GM18507 (cell line): ENCODE measurements at places on chromosomes 3 and 15.

- no peak for DNase-seq
Measured at GRCh38 chr15:65731926-65732325, 60.2 kb downstream of the DENND4A start.

DNA sequence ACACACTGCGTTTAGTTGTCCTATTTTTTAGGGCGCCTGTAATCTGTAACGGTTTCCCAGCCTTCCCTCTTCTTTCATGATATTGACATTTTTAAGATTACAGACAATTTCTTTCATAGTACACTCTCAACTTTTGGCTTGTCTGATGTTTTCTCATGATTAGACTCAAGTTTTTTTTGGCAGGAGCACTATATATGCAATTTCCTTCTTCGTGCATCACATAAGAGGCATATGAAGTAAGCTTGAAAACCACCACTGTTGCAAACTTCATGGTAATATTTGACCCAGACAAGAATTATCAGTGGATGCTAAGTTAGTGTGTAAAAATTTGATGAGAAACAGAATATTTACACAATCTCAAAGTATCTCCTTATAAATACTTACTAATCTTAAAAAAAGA, 119.2 kb upstream of the CMC1 start:
- no peak for DNase-seq

DNA sequence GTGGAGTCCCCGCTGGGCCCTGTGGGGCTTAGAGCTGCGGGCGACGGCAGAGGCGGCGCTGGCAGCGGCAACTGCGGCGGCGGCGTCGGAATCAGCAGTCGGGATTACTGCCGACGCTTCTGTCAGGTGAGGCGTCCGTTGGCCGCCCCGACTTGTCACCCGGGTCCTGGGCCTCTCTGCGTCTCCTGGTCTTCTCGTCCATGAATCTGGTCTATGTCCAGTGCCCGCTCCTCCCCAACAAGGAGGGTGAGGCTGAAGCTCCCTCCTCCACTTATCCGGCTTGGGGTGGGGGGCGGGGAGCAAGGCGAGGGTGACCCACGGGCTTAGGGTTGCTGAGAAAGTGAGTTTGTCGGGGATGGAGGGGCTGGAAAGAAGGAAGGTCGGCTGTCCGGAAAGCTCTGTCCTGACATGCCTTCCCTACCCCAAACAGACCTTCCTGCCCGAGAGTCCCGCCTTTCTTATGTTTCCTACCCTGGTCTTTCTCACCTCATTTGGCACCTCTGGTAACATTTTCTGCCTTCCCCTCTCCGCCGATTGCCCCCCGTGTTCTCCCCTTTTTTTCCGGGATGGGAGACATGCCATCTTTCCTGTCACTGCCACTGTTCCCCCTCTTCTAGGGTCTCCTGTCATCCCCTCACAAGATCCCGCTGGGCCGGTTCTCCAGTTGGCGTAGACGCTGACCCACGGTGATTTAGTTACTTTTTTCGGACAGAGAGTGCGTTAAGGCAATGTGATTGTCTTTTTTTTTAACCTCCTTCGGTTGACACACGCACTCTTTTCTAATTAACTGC, 520 bp downstream of the ZNF654 start:
- no peak for DNase-seq

GRCh38 chr15:60389261-60390077, 8.3 kb downstream of the ANXA2 start:
- DNase-seq = no peak

DNA sequence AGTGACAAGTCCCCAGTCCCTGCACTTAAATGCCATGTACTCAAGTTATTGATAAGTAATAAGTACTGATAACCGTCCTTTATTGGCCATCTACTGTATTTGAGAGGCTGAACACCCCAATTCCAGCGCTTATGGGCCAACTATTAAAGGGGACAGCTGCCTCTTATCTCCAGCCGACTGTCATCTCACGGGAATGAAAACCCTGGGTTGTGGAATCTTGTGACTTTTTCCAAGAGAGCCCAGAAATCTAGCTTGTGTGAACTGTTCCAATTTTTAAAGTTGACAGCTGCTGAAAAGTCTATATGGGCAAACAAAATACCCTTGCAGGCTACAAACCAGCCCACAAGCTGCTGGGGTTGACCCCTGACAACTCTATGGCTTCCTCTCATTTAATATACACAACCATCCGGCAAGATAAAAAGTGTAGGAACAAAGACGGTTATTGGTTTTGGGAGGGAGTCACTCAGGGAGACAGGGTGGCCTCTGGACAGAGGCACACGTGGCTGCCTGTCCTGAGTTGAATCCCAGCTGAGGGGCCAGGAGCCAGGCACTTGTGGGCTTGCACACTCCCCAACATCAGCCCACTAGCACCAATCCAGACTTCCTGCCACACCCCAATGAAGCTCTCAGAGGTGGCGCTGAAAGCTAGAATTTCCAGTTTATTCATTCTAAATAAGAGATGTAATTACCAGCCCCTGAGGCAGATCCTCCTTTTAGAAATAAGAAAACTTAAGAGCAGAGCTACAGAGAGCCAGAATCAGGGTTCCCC, 16.2 kb downstream of the SPSB4 start:
- no peak for DNase-seq

GRCh38 chr3:117011687-117012250, 302.2 kb downstream of the TUSC7 start:
- no peak for DNase-seq

GRCh38 chr3:76083992-76084391, 298.6 kb upstream of the ZNF717 start:
- no peak for DNase-seq

- no peak for DNase-seq
Measured at GRCh38 chr3:5531039-5531438, 343.5 kb downstream of the EDEM1 start.

- DNase-seq = no peak
Measured at GRCh38 chr15:88912500-88912921, 668 bp downstream of the MFGE8 start.

DNA sequence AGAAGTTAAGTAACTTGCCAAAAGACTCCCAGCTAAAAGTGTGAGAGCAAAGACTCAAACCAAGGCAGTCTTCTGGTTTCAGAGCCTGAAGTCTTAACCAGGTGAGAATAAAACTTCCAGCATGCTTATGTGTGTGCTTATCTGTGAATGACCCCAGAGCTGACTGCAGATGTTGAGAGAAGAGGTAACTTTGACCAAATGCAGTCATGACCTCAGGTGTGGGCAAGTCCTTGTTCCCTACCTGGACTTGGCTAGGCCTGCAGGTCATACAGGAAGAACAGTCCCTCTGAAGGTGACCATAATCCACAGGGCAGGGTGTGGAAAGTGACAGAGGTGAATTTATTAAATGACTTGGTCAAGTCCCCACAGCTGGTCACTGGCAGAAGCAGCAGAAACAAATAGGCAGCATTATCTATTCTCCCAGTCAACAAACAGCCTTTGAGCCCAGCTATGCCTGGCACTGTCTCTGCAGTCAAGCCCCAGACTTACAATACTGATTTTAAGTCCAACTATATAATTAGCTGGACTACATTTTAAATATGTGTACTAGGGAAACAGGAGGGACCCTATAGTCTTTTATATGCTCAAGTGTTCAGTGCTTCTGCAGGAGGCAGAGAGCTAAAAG, 3.0 kb upstream of the CPEB1 start:
- DNase-seq = no peak

GRCh38 chr3:65351753-65352152, 664.0 kb upstream of the ADAMTS9 start:
- DNase-seq = no peak

GRCh38 chr3:156577736-156578135, 22.8 kb upstream of the SSR3 start:
- DNase-seq = no peak

DNA sequence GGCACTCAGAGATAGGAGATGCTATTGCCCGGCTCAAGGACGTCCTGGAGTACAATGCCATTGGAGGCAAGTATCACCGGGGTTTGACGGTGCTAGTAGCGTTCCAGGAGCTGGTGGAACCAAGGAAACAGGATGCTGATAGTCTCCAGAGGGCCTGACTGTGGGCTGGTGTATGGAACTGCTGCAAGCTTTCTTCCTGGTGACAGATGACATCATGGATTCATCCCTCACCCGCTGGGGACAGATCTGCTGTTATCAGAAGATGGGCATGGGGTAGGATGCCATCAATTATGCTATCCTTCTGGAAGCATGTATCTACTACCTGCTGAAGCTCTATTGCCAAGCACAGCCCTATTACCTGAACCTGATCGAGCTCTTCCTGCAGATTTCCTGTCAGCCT, 26.4 kb downstream of the BCL2A1 start:
- no peak for DNase-seq

DNA sequence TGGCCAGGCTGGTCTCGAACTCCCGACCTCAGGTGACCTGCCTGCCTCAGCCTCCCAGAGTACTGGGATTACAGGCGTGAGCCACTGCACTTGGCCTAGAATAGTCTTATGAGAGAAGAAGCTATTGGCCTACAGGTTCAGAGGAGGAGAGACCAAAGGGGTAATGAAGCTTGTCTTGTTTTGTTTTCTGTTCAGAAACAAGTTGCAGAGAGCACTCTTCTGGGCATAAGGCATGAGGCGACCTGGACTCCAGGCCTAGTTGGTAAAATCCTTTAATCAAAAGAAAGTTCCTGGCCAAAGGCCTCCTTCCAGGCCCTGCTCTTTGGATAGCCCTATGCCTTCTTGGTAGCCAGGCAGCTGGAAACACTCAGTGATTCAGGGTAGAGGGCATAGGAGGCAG, 87.3 kb upstream of the SKOR1 start:
- no peak for DNase-seq

DNA sequence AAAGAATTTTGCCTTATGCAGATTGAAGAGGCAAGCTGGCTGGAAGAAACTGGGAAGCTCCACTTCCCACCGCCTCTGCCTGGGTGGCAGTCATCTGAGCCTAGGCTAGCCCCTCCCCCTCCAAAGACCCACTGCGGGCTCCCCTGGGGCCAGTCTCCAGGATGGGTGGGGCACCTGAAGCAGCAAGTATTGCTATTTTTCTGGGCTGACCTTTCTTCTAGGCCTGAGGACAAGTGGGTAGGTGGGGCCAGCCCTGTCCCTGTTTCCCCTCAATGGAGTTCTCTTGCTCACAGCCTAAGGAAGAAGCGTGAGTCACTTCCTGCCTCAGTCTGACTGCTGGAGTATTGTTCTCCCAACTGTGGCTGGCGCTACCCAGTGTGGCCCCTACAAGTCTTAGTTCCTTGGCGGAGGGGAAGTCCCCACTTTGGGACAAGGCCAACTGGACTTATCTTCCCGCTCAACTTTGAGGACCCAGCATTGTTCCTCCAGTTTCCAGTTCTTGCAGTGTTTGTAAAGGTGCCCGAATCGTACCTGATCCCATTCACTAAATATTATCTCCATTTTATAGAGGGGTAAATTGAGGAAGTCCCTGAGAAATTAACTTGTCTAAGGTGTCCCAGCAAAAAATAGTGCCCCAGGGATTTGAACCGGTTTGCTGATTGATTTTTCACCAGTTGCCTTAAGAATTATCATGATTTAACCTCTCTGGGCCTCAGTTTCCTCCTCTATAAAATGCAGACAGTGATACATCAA, 1.4 kb downstream of the FURIN start:
- DNase-seq = no peak

- DNase-seq = no peak
Measured at GRCh38 chr15:70508561-70509281, 254.6 kb downstream of the UACA start.

- DNase-seq = no peak
Measured at GRCh38 chr3:196501316-196502044, 2.1 kb downstream of the RNF168 start.

DNA sequence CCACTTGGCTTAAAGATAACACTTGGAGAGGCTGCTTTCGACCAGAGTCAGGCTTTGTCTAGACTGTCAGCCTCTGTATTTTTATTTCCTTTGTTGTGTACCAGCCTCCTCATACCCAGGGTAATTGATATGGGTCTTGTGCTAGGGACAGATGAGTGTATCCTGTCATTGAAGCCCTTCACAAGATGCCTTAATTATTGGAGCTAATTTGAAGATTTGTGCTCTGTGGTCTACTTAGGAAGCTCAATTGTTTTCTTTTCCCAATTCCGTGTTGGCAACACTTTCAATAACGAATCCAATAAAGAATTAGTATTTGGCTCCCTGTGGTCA, 60.5 kb upstream of the DPH6 start:
- DNase-seq = no peak

GRCh38 chr3:133271539-133271938, 128.3 kb upstream of the BFSP2 start:
- DNase-seq = no peak

DNA sequence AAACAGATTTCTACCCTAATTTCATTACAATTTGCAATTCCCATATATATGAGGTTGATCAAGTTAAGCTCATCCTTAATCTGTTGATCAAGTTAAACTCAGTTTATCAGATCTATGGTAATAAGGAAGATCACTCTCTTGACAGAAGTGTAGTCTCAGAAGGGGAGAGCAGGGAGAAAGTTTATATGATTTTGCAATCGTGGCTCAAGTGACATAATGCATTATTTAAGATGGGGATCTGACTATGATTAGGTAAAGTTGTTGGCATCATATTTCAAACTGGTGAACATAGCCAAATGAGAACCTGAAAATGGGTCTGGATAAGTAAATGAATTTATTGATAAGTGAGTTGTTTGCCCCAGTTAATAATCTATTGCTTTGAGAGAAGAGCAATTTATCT, 995.3 kb downstream of the OTOL1 start:
- no peak for DNase-seq

GRCh38 chr15:63830113-63830512, 3.6 kb downstream of the HERC1 start:
- no peak for DNase-seq

GRCh38 chr3:16337856-16338540, 73.0 kb downstream of the OXNAD1 start:
- DNase-seq = no peak

GRCh38 chr3:150319900-150320299, 88.2 kb upstream of the TSC22D2 start:
- no peak for DNase-seq

DNA sequence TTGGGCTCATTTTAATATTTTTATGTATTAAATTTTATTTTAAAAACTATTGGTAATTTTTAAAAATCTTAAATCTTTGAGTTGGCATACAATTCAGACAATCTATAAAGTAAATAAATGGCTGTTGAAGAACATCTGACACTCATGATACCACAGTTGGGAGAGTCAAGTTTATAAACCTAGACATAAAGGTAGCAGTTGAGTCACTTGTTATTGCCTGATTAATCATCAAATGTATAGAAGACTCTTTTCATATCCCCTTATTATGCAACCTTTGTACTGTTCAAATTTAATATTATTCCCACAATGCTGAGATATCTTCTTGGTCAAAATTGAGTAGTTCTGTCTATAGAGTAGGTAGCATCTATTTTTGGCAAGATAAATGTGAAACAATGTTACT, 19.6 kb downstream of the PAQR9 start:
- no peak for DNase-seq

- no peak for DNase-seq
Measured at GRCh38 chr3:189419038-189419437, 212.2 kb upstream of the TP63 start.

DNA sequence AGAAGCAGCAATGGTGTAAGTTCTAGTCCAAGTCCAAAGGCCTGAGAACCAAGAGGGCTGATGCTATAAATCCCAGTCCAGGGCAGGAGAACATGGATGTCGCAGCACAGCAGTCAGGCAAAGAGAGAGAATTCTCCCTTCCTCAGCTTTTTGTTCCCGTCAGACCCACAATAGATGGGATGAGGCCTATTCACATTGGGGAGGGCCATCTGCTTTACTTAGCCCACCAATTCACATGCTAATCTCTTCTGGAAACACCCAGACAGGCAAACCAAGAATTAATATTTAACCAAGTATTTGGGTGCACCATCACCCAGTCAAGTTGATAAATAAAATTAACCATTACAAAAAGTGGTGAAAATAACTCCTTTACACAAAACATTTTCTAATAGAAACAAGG, 511.7 kb upstream of the UBE2E2 start:
- no peak for DNase-seq

- DNase-seq = no peak
Measured at GRCh38 chr3:33115024-33115768, 1.4 kb downstream of the CRTAP start.
